SK-N-SH (cell line): ENCODE measurements at places on chromosomes 6 and 20.

GRCh38 chr20:21640556-21640955 is 64.9 kb upstream of the PAX1 start:
- no peaks in the 10 kb centered on the region for H3K36me3 ChIP-seq
- H3K4me1 ChIP-seq, result no peaks in the 10 kb centered on the region
- no peak overlapping the region for H3K4me3 ChIP-seq
- no peak for DNase-seq

DNA sequence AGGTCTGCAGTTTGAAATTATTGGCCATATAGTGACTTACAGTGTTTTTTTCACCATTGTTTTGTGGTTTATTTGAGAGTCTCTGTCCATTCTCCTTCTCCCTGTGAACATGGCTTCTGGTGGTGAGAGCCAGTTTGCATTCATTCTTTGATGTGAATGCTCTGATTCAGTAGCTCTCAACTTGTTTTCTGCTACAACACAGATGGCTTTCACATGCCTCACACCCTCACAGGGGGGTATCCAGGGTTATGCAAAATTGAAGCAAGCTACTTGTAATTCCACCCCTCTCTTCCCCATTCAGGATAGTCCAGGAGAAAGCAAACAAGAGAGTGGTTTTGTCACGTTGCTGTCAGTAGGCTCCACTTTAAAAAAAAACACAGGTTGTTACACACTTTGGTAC is 55.6 kb downstream of the SLX4IP start:
- H3K4me1 ChIP-seq, result no peaks in the 10 kb centered on the region; the same call in none of the 2 replicates
- no peak overlapping the region for H3K4me3 ChIP-seq
- H3K36me3 ChIP-seq, result no peaks in the 10 kb centered on the region
- H3K27ac ChIP-seq, result no peak overlapping the region
- no peak for DNase-seq

- H3K4me3 ChIP-seq, result no peak overlapping the region
- no peak for DNase-seq
- no peak overlapping the region for H3K27ac ChIP-seq
- no peaks in the 10 kb centered on the region for H3K27me3 ChIP-seq
- H3K4me1 ChIP-seq, result no peaks in the 10 kb centered on the region; the same call in none of the 2 replicates
Measured at GRCh38 chr6:126038234-126038633, 51.9 kb downstream of the TRMT11 start.

DNA sequence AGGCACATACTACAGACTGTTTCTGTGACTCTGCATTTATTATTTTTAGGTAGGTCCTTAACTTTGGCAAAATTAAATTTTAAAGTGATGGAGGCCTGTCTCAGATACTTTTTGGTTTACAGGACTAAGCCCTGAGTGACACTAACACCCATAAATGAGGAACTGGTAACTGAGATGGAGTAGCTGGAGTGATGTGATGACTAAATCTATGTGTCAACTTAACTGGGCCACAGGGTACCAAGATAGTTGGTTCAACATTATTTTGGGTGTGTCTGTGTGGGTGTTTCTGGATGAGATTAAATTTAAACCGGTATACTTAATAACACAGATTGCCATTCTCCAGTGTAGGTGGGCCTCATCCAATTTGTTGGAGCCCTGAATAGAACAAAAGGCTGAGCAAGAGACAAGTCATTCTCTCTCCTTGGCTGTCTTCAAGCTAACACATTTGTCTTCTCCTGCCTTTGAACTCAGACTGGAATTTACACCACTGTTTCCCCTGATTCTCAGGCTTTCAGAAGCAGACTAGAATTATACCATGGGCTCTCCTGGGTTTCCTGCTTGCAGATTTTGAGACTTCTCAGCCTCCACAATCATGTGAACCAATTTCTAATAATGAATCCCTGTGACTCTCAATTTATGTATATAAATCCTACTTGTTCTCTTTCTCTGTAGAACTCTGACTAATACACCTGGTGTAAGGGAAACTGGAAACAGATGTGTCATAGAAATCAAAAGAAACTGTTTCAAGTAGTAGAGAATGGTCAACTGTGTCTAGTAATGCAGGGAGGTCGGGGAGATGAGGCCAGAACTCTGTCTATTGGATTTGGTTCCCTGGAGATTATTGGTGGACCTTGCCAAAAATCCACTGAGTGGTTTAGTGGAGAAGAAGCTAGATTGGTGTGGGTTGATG is 579.2 kb downstream of the EPM2A start:
- H3K36me3 ChIP-seq, result no peaks in the 10 kb centered on the region
- no peaks in the 10 kb centered on the region for H3K4me1 ChIP-seq
- H3K27me3 ChIP-seq, result no peaks in the 10 kb centered on the region
- DNase-seq, result no peak
- no peak overlapping the region for H3K27ac ChIP-seq

GRCh38 chr6:132785936-132786335 is 12.5 kb downstream of the SLC18B1 start:
- DNase-seq, result no peak
- no peaks in the 10 kb centered on the region for H3K4me1 ChIP-seq
- no peaks in the 10 kb centered on the region for H3K36me3 ChIP-seq

- H3K27ac ChIP-seq, result no peak overlapping the region
- H3K27me3 ChIP-seq, result no peaks in the 10 kb centered on the region
- no peaks in the 10 kb centered on the region for H3K36me3 ChIP-seq
- no peaks in the 10 kb centered on the region for H3K4me1 ChIP-seq
- H3K4me3 ChIP-seq, result no peak overlapping the region
- DNase-seq, result no peak
Measured at GRCh38 chr6:31865205-31866118, 2.8 kb upstream of the NEU1 start.
